ENCODE measurements at places on chromosomes 13 and 19.

- DNase-seq: peak; percentile 67
Measured at GRCh38 chr13:51453207-51453958, 547 bp upstream of the INTS6 start.

- DNase-seq: no peak
Measured at GRCh38 chr13:46100191-46100815, 4.5 kb downstream of the CPB2 start.

DNA sequence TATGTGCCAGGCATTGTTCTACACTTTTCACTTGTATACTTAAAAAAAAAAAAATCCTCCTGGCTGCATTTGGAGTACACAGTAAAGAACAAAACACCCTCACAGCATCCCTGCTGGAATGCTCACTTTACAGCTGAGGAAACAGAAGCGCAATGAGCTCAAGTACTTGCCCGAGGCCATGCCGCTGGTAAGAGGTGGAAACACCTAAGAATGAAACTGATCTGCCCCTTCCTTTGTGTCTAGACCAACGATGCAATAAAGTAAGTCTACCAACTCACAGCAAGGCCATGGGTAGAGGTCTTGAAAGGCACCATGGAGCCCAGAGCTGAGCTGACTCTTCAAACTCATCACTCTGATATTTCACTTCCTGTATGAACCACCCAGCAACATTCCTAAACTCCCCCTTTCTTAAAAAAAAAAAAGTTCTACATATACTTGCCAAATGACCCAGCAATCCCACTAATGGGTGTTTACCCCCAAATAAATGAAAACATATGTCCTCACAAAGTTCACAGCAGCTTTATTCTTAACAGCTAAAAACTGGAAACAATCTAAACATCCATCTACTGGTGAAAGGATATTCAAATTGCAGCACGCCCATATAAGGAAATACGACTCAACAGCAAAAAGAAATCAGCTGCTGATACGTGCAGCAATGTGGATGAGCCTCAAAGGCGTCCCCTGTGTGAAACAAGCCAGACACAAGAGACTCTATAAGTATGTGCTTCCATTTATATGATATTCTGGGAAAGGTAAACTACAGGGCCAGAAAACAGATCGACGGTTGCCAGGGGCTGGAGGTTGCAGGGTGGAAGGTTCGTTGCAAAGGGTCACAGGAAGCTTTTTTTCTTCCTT is 236.6 kb upstream of the MAB21L1 start:
- DNase-seq: no peak

DNA sequence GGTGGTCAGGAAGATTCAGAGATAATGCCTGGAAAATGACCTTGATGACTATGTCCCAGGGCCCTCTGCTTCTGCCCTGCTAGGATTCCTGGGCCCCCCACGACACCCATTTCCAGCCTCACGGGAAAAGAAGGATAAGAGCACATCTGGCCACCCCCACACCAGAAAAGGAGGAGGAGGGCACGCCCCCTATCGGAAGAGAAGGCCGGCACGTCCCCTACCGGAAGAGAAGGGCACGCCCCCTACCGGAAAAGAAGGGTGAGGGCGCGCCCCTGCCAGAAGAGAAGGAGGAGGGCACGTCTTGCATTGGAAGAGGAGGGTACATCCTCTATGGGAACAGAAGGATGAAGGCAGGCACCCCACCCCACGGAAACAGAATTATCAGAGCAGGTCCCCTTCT is 84.3 kb downstream of the IER2 start:
- peak; percentile 19 for DNase-seq

DNA sequence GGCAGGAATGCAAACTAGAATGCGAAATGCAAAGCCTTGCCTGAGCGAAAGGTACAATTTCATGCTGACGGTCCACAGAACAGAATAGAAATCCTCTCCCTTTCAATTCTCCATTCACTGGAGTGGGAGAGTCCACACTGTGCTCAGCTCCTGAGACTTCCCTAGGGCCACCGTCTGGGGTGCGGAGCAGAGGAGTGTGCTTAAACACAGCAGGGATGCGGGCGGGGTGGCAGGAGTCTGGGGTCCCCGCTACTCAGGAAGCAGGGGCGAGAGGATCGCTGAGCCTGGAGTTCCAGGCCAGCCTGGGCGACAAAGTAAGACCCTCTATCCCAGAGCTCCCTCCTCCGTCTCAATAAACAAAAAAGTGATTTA is 552 bp upstream of the ZNF816 start:
- DNase-seq: no peak

- DNase-seq: no peak
Measured at GRCh38 chr13:40190641-40191100, 475.8 kb downstream of the FOXO1 start.

DNA sequence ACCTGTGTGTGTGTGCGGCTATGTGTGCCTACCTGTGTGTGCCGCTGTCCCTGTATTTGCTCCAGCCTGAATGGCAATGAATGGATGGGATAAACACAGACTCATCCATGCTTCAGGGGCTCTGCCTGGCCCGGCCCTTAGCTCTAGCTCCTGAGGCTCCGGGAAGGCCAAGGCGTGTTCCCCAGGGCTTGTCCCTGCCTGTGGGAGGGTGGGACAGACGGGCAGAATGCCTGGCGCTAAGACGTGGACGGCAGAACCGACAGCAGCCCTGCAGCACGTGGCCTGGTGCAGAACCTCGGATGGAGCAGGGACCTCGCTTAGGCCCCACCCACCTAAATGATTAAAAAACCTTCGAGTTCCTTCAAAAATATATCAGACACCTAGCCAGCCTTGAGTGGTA is 57.8 kb upstream of the C13orf46 start:
- no peak for DNase-seq

GRCh38 chr19:10270616-10271394 is at the start of gene ICAM1:
ICAM1 (plus strand) TSS chr19:10271120; CDS start chr19:10271160, 40 bp downstream.
- no peak for DNase-seq

DNA sequence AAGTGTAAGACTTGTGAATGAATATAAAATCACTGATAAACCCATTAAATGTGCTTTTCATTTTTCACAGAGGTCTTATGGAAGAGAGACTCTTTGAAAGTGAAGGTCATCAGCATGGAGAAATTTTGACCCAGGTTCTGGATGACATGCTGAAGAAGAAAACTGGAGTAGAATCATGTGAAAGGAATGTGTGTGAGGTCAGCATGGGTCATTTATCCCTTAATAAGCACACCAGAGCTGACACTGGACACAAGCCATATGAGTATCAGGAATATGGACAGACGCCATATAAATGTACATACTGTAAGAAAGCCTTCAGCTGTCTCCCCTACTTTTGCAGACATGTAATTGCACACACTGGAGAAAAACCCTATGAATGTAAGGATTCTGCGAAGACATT is 29.0 kb downstream of the ZNF20 start:
- DNase-seq: no peak

DNA sequence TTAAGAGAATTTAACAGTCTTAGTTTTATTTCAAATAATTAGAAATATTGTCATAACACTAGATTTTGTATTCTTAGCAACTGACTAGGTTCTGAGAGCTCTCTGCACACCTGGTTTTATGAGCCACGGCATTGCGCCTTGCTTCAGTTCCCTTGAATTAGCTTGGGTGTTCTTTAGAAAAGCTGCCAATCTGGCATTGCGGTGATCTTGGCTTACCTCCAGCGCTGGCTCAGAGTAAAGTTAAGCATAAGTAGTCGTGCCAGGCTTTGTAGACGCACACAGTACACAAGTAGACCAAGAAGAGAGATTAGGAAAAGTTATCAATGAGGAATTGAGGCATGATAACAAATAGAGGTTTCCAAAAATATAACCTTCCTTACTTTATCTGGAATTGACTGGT is 45.7 kb downstream of the TPP2 start:
- no peak for DNase-seq

DNA sequence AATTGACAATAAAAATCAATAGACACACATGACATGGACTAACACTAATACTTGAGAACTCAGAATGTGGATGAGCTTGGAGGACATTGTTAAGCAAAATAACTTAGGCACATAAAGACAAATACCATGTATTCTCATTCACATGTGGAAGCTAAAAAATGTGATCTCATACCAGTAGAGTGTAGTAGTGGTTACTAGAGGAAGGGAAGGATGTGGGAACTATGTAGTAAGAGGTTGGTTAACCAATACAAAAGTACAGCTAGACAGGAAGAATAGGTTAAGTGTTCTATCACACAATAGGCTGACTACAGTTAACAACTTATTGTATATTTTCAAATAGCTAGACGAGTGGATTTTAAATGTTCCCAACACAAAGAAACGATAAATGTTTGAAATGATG is 415.8 kb upstream of the KLF12 start:
- DNase-seq: no peak

- DNase-seq: no peak
Measured at GRCh38 chr19:3554254-3555083, 2.9 kb downstream of the MFSD12 start.

DNA sequence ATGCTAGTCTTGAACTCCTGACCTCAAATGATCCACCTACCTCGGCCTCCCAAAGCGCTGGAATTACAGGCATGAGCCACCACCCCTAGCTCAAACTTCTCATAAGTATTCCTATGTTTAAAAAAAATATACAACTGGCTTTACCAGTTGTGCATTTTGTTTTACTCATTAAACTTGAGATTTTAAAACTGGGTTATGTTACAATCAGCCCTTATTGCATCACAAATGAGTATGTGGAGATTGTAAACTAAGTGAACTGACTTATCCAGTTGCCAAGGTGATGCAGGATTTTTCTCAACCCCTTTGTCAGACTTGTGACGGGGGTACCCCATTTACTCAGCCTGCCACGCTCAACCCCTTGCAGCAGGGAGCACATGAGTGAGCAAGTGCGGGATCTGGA is 14.4 kb upstream of the GTF2F2 start:
- no peak for DNase-seq

DNA sequence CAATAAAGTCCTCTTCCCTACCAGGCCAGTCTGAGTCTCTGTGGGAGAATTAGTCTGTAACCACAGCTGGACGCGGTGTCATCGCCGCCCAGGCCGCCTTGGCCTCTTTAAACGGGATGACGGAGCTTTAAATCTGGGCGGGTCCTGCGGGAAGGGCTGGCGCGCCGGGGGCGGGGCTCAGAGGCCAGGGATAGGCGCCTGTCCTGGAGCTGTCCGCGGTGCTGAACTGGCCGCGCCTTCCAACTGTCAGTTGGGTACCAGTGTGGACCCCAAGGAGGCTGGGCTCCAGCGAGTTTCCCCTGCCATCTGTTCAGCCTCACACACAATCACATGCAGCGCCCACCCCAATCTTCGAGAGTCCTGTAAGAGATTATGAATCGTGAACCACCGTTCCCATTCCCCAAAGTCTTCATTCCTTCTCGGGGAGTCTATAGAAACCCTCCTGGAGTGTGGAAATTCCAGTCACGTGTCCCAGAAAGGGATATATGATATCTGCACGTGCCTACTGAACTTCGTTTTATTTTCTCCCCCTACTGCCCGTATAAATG is 11.5 kb downstream of the APLP1 start:
- DNase-seq: no peak

- DNase-seq: no peak
Measured at GRCh38 chr19:53555352-53555751, 17.4 kb downstream of the ZNF331 start.

DNA sequence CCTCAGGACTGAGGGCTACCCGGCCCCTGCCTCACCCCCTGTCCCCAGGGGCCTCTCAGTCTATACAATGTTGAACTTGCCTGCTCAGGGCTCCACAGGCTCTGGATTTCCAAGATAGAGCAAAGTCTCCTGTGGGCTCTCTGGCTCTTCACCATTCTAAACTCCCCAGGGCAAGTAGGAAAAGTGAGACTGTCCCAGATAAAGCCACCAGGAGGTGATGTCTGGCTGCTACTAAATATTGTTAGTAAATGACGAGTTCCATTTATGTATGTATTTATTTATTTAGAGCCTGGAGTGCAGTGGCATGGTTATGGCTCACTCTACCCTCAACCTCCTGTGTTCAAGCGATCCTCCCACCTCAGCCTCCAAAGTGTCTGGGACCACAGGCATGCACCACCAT is 73.6 kb upstream of the SIAH3 start:
- DNase-seq: no peak

GRCh38 chr13:30690282-30691188 is 44.8 kb upstream of the ALOX5AP start:
- DNase-seq: no peak

- DNase-seq: no peak
Measured at GRCh38 chr13:94753327-94753726, 41.0 kb upstream of the SOX21 start.

GRCh38 chr13:78305171-78305570 is 298.2 kb downstream of the POU4F1 start:
- DNase-seq: no peak

DNA sequence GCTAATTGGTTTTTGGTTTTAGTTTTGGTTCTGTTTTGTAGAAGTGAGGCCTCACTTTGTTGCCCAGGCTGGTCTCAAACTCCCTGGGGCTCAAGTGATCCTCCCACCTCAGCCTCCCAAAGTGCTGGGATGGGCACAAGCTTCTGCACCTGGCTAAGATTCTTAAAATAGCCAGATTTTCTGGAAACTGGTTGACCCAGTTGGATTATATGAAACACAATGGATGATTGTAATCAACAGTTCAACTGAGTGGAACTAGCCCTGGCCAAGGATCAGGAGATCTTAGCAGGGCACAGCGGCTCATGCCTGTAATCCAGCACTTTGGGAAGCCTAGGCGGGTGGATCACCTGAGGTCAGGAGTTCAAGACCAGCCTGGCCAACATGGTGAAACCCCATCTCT is 29.6 kb upstream of the MRI1 start:
- no peak for DNase-seq

DNA sequence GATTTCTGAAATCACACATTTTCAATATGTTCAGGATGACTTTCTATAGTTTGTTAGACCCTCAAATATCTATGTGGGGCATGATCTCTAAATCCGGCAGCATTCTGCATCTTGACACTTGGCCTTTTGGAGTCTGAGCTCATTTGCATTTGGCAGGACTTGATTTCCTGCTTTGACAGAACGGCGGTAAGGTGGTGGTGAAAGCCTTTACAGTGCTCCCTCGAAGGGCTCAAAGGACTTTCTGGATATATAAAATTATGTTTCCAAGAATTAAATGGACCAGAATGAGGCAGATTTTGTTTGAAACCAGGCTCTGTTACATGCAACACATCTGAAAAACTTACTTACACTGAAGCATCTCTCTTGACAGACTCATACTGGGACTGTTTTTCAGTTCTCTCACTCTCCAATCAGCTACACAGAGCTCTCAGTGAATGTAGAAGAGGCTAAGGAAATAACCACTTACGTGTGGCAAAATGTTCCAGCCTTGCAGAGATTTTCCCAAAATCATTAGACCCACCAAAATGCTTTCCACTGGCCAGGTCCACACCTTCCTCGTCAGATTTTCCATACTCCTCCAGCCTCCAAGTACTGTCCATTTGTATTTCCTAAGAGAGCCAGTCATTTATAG is 207.2 kb downstream of the SPRY2 start:
- no peak for DNase-seq

- no peak for DNase-seq
Measured at GRCh38 chr13:50149214-50149613, 134.0 kb downstream of the KCNRG start.

Measured in stimulated activated CD4-positive, alpha-beta T cell treated with anti-CD3 and anti-CD28 coated beads, TNF-alpha, amount 100 ng/mL, for 1 hour (primary cell).